ENCODE measurements at places on chromosomes 16 and 17. TPM values are rescaled to one million over a fixed set of nuclear protein-coding genes. Genes with fewer than 3 reads are reported as not detected.

SALL1 gene
- total RNA-seq = 24.8 TPM

CCDC154 gene
- 1.2 TPM for total RNA-seq

CRK gene
- 86.5 TPM for total RNA-seq

CACNB1 gene
- total RNA-seq = 10.4 TPM

GPR139 gene
- total RNA-seq = not detected

NPTX1 gene
- total RNA-seq = 0.15 TPM

TBC1D26 gene
- total RNA-seq = 0.39 TPM

PIRT gene
- not detected for total RNA-seq

KRTAP1-5 gene
- total RNA-seq = not detected

ARL6IP1 gene
- total RNA-seq = 179 TPM

TPPP3 gene
- 0.28 TPM for total RNA-seq

CBX8 gene
- 24.5 TPM for total RNA-seq

EPN3 gene
- total RNA-seq = not detected

SLC5A2 gene
- total RNA-seq = not detected

TMEM238L gene
- not detected for total RNA-seq
